Ecto neural progenitor cell (in vitro differentiated cells): ENCODE measurements at places on chromosomes 4 and X.

DNA sequence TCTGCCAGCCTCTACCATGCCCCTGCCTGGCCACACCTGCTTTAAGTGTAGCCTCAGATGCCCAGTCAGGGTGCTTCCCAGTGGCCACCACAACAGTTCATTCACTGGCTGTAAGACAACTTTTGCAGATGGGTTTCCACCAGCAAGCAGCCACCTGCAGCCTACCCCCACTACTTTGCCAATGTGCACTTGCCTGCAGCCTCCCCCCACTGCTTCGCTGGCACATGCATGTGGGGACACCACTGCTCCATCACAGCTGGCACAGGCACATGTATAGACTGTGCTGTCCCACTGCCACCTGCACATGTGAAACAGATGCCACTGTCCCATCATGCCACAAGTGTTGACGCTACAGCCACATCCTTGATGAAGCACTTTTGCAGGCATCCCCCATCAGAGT, 723.9 kb downstream of the SH3BGRL start:
- DNase-seq: no peak

GRCh38 chr4:112144546-112145325, 518 bp upstream of the FAM241A start:
- no peak for DNase-seq

DNA sequence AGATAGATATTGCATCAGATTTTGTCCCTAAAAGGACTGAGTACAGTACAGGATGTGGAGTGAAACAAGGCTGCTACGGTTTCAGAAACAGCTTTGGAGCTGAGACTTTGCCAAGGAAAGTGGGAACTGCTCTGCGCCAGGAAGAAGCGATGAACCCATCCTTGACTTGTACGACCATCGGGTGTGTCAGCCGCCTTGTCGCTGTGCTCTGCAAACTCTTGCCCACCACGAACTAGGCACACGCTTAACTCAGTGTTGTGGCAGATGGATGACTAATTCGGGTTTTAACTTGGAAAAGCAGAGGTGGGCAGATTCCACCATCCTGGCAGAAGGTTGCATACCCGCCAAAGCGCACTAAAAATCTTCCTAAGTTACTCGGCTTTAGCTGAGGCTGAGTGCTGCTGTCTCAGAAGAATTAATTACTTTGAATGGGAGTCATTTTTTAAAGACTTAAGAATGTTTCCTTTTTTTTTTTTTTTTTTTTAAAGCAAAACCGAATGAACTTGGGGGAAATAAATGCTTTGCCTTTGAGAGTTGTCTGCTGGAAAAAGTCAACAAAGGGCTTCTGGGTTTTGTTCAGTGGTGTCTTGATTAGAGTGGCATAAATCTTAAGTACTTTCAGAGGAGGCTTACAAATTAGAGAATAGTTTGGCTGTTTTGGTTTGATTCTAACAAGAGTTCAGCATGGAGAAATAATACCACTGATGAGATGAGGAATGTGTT, 69.5 kb downstream of the SHROOM2 start:
- DNase-seq: no peak

- no peak for DNase-seq
Observed at GRCh38 chr4:6734165-6734786, 18.3 kb downstream of the BLOC1S4 start.

- DNase-seq: peak; percentile 80
Observed at GRCh38 chr4:121070696-121071639, 1.4 kb downstream of the NDNF start.

- no peak for DNase-seq
Observed at GRCh38 chr4:92497141-92497540, 193.4 kb downstream of the GRID2 start.

- DNase-seq: no peak
Observed at GRCh38 chr4:181146051-181146450, 1097.2 kb upstream of the TENM3 start.

- no peak for DNase-seq
Observed at GRCh38 chr4:72536443-72536842, 32.6 kb downstream of the ADAMTS3 start.

DNA sequence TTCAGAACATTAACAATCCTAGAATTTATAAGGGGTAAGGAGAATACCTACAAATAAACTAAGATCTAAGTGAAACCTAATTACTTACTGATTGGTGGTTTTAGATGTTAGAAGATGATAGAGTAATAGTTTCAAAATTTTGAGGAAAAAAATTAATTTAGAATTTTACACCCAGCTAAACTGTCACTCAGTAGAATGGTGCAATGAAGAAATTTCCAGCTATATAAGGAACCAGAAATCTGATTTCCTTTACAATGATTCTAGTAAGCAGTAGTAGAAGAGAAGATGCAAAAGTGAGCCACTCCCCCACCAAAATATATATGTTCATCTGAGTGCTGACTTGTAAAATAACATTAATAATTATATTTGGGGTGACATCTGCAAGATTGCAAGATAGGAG, 55.3 kb upstream of the EPGN start:
- no peak for DNase-seq

GRCh38 chr4:57214654-57215411, 104.6 kb upstream of the IGFBP7 start:
- no peak for DNase-seq

- DNase-seq: no peak
Observed at GRCh38 chr4:146943691-146944375, 1.8 kb downstream of the TTC29 start.

- no peak for DNase-seq
Observed at GRCh38 chr4:116899561-116899960, 185.8 kb downstream of the TRAM1L1 start.

DNA sequence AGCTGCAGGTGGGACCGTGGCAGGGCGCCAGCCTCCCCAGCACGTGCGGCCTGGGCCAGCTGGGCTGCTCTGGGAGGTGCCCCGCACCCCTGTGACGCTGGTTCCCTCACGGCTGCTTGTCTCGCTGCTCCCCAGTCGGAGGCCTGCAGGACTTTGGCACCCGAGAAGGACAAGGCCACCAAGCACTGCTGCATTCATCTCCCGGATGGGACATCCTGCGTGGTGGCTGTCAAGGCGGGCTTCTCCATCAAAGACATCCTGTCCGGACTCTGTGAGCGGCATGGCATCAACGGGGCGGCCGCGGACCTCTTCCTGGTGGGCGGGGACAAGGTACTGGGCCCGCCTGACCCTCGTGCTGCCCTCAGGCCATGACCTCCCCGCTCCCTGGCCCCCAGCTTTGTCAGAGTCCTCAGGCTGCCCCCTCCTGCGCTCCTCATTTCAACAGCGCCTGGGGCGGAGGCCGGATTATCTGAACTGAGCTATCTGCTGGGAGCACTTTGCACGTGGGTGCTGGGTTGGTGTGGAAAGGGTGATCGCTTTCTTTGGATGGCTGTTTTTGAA, 19.4 kb upstream of the HGFAC start:
- no peak for DNase-seq

DNA sequence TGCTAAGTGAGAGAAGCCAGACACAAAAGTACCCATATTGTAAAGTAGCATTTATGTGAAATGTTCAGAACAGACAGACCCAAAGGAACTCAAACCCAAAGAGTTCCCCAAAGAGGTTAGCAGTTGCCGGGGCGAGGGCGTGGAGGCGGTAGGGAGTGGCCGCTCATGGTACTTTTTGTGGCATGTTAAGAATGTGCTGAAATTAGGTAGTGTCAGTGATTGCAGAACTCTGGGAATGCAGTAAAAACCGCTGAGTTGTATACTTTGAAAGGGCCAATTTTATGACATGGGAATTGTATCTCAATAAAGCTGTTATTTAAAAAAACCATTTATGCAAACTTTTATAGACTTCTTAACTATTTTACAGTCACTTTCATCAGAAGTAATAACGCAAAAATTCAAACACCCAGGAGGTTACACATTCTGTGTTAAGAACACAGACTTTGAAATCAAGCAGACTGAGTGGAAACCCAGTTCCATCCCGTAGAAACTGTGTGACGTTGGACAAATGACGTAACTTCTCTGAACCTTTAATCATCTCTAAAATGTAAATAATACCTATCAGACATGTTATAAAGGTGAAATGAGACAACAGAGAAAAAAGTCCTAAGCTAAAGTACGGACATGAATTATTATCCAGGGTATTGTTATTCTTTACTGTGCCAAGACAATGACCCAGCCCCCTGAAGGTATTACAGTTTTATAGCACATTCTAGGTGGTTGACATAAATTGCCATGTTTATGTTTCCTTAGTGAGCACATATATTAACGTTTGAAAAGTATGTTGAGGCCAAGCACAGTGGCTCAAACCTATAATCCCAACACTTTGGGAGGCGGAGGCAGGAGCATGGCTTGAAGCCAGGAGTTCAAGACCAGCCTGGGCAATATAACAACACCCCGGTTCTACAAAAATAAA, 19.7 kb downstream of the ZFP42 start:
- no peak for DNase-seq

DNA sequence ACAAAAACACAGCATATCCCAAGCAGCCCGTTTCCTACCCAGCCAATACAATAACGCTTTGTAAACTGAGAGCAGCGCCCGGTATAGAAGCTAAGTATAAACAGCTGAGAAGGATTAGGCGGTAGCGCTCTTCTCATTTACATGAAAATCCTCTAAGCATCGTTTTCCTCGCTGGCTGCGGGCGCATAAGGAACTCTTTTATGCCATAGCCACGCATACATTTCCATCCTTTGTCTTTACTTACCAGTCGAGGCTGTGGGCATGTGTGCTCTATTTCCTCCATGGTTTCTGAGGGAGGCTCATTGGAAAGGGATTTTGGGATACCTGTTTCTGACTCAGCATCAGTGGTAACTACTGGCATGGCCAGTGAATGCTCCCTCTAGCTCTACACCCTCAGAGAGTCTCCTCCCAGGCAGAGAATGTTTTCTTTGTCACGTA, 383 bp downstream of the PCYT1B start:
- peak; percentile 72 for DNase-seq

DNA sequence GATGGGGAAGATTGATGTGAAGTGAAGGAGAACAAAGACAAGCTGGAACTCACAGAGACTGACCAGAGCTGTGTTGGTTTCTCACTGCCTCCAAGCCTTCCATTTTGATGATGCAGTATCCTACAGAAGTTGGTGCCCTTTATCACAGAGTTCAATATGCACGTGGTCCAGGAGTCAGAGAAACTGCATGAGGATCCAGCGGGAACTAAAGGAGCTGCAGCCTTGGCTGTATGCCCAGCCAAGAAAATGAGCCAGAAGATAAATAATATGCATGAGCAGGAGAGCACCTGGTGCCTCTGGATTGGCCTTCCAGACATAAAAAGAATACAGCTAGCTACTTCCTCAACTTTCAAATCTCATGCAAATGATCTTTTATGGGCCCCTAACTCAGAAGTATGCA, 44.3 kb upstream of the DCLK2 start:
- DNase-seq: no peak

- DNase-seq: no peak
Observed at GRCh38 chr4:87476934-87477333, 52.2 kb downstream of the SPARCL1 start.

- no peak for DNase-seq
Observed at GRCh38 chrX:65993915-65994460, 45.9 kb downstream of the VSIG4 start.

GRCh38 chrX:102599951-102600579, 750 bp downstream of the ARMCX5 start:
- no peak for DNase-seq

DNA sequence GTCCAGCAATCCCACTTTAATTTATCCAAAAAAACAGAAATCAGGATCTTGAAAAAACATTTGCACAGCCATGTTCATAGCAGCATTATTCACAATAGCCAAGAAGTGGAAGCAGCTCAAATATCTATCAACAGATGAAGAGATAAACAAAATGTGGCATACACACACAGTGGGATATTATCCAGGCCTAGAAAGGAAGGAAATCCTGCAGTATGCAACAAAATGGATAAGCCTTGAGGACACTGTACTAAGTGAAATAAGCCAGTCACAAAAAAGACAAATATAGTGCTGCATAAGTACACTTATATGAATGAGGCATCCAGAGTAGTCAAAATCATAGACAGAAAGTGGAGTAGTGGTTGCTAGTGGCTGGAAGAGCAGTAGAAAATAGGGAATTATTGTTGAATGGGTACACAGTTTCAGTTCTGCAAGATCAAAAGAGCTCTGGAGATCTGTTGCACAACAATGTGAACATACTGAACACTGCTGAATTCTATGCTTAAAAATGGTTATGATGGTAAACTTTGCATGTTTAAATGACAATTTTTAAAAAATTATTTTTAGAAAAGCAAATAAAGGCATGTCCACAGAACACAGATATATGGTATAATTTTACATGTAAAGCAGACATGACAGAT, 25.6 kb downstream of the CHM start:
- DNase-seq: no peak

DNA sequence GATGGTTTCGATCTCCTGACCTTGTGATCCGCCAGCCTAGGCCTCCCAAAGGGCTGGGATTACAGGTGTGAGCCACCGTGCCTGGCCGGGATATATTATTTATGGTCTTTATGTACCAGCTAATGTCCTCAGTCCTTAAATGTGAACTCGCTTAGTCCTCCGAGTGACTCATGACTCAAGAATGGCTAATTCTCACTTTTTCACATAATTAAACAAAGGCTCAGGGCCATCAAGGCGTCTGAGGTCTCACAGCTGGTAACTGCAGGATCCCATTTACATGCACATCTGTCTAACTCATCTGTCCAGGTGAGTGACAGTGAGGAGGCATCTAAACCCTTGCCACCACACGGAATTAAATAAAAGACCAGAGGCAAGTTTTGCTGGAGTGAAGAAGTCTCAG, 73.5 kb downstream of the HS3ST1 start:
- DNase-seq: no peak

DNA sequence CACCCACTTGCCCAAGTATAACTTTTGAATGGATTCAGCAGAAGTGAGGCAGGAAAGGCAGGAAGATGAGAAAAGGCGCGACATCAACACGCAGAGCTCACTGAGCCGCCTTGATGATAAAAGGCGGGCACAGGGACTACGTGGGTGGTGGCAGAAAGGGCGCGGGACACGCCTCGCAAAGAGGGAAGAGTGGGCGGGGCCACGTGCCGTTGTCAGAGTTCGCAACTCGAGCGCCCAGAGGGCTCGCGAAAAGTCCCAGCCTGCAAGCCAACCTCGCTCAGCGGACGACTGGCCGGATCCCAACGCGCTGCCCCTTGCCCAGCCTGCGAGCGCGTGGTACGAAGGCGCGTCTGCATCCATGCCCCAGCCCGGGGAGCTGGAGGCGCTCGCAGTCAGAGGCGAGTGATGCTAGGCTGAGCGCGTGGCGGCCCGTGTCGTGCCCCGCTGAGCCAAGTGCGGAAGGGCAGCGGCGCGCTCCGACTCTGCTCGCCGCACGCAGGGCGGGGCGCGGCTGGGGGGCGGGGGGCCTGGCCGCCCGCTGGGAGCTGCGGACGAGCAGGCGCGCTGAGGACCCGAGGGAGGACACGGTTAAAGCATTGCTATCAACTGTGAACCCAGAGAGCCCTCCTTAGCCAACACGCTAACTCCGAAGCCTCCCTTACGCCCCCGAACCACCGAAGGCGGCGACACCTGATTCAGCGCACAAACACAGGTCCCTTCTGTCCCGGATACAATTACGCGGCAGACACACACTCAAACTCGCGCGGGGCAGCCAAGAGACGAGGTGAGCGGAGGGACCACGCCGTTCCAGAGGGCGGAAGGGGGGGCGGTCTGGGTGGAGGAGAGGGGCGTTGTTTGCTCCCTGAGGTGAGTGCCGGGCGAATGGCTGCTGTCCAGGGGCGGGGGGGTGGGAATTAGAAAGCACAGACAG, at the start of gene UGT8:
Gene UGT8 (plus strand): TSS at position 617 of the 931 bp plus-strand sequence. CDS start 24,074 bp downstream, outside the sequence.
- DNase-seq: peak; percentile 80

- DNase-seq: no peak
Observed at GRCh38 chr4:176034499-176034898, 31.1 kb upstream of the WDR17 start.
